ENCODE measurements at places on chromosomes 1 and 21.

DNA sequence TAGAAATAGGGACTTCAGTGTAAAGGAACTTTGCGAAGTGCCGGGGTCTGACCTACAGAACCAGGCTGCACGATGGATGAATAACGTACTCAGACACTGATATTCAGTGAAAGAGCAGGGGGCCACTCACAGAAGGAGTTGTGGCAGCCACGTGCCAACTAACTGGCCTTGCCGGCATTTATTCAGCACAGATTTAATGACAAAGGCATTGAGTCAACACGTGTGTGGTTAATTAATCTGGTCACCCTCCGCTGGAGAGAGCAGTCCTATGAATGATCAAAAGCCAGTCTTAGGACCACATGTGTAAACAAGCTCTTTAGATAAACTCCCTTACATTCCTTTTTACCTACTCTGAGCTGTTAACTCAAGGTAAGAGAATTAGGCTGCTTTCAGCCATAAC lies 6.2 kb upstream of the B3GALT2 start:
- DNase-seq = no peak

GRCh38 chr21:33036430-33037162 lies 10.9 kb downstream of the OLIG2 start:
- peak; percentile 70 for DNase-seq

GRCh38 chr1:248822148-248823032 lies 3.3 kb downstream of the SH3BP5L start:
- no peak for DNase-seq

- peak; percentile 42 for DNase-seq
Observed at GRCh38 chr1:56901716-56902115, 47.1 kb downstream of the C8A start.

DNA sequence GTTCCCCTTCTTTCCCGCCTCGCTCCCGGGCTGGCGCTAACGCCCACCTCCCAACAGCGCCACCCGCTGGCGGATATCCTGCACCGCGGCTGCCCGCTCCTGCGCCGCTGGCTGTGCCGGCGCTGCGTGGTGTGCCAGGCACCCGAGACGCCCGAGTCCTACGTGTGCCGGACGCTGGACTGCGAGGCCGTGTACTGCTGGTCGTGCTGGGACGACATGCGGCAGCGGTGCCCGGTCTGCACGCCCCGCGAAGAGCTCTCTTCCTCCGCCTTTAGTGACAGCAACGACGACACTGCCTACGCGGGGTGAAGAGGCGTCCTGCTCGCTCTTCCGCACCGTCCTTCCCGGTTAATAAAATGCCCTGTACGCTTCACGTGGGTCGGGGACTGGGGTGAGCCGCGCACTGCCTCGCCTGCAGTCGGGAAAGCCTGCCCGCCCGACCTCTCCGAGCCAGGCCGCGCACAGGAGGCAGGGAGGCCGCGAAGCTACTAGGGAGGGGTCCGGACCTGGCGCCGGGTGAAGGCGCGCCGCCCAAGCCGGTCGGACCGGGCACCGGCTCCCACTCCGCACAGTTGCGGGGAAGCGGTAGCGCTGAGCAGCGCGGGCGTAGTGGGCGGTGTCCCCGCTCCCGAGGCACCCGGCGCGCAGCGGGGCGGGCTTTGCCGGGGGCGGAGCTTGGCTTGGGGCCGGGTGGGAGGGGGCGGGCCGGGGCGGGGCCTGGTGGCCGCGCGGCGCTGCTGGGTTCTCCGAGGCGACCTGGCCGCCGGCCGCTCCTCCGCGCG lies at the start of gene ADAM15:
Gene ADAM15 (plus strand): TSS at position 757 of the 782 bp plus-strand sequence. CDS start 71 bp downstream, outside the sequence.
- DNase-seq = peak; percentile 79

DNA sequence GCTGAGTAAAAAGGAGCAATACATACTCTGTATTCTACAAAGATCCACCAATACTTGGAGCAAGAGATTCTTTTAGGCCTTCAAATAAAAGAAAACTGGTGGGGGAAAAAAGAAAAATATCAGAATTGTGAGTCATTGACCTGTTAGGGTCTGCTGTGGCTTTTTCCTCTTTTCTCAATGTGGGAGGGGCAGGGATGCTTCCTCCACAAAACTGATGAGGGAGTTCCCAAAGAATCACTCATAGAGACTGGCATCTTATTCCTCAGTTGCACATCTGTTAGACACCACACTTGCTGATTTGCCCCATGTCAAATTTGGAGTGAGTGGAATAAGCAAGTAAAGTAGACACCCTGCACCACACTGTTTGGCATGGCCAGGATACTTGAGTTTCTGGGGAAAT lies 16.6 kb downstream of the C1orf141 start:
- DNase-seq = peak; percentile 62

- no peak for DNase-seq
Observed at GRCh38 chr1:214499732-214500131, 51.7 kb downstream of the PTPN14 start.

- no peak for DNase-seq
Observed at GRCh38 chr1:192061556-192061955, 96.7 kb upstream of the RGS18 start.

GRCh38 chr21:41318218-41318617 lies 1.6 kb downstream of the FAM3B start:
- DNase-seq = no peak

GRCh38 chr1:7366955-7367665 lies 404.0 kb upstream of the VAMP3 start:
- no peak for DNase-seq

- DNase-seq = no peak
Observed at GRCh38 chr1:11475748-11476147, 3.2 kb upstream of the DISP3 start.

DNA sequence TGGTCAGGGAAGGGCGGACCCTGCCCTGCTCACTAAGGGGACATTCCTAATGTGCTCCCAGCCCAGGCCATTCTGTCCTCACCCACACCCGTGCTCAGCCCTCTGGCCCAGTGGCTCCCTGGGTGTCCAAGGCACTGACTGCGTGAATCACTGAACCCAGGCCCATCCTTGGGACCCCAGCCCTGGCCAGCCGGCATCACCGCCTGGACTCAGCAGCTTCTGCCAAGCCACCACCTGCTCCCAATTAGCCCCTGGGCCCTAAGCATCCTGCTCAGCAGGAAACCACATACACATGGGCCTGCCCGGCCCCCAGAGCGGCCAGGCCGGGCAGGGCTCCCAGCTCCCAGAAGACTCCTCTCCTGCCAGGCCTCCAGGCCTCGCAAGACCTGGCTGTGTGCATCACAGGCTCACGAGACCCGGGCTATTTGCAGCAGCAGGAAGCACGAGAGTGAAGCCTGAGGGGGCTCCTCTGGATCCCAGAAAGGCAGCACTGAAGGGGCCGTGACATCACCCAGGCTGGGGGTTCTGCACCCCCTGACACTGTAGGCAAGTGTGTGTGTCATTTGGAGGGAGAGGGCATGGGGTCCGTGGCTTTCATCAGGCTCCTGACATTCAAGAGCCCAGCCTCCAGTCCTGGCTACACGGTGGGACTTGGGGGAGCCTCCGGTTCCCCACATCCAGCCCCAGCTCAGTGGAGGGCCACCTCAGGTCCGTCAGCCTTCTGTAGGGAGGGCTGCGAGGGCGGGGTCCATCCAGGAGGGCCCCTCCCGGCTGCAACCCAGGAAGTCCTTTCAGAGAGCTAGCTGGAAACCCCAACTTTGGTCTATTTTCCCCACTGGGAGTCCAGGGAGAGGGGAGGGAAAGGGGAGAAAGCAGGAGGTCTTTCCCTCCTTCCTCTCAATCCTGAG lies 1.6 kb downstream of the MFAP2 start:
- peak; percentile 89 for DNase-seq

DNA sequence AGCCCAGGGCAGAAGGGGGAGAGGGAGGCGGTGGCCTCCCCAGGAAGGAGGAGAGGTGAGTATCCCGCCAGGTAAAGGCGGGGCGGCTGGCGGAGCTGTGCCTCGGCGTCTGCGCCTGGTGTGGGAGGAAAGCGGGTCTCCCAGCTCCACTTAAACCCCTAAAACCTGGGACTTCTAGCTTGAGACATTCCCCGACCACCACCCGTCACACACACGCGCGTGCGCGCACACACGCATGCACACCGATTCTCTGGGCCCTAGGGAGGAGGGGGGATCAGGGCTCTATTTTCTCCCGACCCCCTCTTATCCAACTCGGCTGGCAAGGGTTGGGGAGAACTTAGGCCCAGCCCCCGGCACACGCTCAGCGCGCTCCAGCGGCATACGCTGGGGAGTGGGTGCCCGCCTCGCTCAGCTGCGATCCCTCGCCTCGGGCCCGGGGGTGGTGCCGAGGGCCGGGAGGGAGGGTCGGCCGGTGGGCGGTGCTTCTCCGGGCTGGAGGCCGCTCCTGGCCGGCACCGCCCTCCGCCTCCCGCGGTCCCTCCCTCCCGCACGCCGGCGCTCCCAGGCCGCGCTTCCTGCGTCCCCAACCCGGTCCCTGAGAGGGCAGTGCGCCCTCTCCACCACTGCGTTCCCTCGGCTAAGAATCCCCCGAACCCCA lies at the start of gene TMEM51:
Gene TMEM51 (plus strand): TSS at position 564 of the 658 bp plus-strand sequence. CDS start 61,341 bp downstream, outside the sequence.
- peak; percentile 73 for DNase-seq

- DNase-seq = no peak
Observed at GRCh38 chr1:15099441-15100120, 54.0 kb upstream of the TMEM51 start.

- peak; percentile 80 for DNase-seq
Observed at GRCh38 chr1:218390618-218391017, 45.5 kb downstream of the TGFB2 start.

GRCh38 chr1:86472152-86472551 lies 3.4 kb downstream of the CLCA1 start:
- no peak for DNase-seq

DNA sequence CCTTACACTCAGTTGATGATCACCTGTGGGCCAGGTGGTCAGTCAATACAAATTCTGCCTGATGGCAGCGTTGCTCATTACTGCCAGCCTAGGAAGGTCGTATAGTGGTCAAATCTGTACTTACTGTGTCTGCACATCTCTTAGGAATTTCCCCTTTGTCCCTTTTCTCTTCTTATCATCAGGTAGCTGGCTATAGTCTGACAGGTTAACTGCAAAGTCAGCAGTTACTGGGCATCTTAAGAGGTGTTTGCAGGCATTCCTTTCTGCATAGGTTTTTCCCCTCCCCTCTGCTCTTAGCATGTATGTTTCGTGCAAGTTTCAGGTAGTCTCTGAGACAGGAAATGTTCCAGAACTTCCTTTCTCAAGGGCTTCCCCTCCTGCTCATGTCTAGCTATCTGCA lies 298.7 kb downstream of the LRRIQ3 start:
- no peak for DNase-seq

DNA sequence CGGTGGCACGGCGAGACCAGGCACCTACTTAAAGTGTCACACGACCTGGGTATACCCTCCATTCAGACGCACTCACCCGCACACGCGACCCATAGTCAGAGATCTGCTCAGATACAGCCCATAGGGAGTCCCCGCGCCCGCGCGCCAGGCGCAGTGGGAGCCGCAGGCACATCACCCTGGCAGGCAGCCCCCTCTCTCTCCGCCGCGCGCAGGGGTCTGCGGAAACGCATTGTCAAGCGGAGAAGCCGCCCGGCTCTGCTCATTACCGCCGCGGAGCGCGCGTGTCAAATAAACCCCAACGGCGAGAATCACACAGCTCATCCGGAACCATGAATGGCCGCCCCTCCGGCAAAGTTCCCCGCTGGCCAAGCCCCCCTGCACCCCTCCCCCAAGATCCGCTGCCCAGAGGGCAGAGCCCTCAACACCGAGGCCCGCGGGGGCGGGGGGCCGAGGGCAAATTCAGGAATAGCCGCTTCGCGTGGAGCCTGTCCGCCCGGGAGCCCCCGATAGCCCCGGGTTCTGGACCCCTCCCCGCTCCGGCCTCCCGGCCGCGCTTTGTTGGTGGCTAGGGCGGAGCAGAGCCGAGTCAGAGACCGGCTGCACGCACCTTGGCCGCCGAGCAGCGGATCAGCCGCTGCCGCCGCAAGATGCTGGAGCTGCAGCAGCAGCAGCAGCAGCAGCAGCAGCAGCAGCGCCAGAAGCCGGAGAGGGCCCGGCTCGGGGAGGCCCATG lies 522 bp downstream of the LRP8 start:
- peak; percentile 42 for DNase-seq

DNA sequence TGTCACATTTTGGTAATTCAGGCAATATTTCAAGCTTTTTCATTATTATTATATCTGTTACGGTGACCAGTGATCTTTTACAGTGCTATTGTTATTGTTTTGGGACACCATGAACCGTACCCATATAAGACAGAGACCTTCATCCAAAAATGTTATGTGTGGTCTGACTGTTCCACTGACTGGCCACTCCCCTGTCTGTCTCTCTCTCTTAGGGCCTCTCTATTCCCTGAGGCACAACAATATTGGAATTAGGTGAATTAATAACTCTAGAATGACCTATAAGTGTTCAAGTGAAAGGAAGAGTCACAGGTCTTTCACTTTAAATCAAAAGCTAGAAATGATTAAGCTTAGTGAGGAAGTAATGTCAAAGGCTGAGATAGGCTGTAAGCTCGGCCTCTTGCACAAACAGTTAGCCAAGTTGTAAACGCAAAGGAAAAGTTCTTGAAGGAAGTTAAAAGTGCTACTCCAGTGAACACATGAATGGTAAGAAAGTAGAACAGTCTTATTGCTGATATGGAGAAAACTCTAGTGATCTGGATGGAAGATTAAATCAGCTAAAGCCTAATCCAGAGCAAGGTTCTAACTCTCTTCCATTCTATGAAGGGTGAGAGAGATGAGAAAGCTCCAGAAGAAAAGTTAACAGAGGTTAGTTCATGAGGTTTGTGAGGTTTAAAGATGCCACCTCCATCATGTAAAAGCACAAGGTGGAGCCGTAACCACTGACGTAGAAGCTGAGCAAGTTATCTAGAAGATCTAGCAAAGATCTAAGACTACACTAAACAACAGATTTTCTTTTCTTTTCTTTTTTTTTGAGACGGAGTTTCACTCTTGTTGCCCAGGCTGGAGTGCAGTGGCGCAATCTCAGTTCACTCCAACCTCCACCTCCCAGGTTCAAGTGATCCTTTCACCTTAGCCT lies 19.7 kb upstream of the DIPK1A start:
- no peak for DNase-seq

DNA sequence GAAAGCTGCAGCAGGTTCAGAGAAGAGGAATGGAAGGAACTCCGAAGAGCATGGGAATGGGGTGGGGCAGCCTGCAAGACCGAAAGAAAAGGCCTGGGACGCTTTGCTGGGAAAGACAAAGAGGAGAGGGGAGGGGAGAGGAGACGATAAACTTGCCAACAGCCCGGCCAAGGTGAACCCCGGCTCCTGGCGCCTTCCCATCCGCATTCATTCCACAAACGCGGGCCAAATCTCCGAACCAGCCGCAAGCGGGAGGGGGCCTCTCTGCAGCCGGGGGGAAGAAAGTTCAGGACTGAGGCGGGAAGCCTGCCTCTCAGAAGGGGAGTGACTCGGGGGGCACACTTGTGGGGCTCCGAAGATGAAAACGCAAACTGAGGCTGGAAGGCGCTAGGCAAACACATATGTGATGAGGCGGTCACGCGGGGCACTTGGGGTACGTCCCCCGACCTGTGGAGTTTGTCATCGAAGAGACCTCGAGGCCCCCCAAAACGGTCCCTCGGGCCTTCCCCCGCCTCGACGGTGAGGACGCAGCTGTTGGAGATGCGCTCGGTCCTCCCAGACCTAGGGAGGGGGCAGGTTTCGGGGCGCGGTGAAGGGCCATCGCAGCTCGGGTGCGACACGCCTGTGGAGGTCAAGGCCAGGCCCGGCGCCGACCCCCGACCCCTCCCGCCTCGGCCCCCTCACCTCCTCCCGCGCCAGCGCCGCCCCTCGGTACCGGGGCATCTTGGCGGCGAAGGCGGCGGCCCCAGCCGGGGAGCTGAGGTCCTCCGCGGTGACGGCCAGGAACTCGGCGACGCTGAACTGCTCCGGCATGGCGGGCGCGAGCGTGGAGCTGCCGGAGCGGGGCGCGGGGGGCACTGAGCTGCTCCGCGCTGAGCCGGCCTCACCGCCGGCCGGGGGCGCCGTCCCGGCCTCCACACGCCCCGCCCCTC lies at the start of gene ASAP3:
Gene ASAP3 (minus strand): TSS at position 859 of the 932 bp plus-strand sequence. CDS start 46 bp downstream, at position 813.
- DNase-seq = peak; percentile 55

- no peak for DNase-seq
Observed at GRCh38 chr1:96492236-96492635, 229.3 kb upstream of the PTBP2 start.

- no peak for DNase-seq
Observed at GRCh38 chr1:64243757-64244080, 40.3 kb downstream of the UBE2U start.

All from EL (cell line).